ENCODE measurements at places on chromosomes 1 and 21.

DNA sequence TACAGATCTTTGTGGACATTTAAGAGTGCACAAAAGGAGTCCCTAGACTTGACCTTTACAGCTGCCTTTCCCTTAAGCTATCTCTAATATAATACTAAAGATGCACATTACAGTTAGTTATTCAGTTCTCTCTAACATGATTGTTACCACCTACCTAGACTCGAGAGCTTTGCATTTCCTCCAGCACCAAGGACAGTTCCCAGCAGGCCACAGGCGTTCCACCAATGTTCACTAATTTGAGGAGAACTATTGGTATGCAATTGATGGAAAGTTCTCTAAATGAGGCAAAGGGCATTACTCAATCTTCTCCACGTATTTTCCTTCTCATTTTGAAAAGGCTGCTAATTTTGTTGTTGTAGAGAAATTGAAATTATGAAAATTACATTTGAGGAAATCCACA is 5.4 kb upstream of the NTNG1 start:
- no peak for DNase-seq

GRCh38 chr1:199688133-199688676 is 339.3 kb upstream of the NR5A2 start:
- DNase-seq, result no peak

- no peak for DNase-seq
Observed at GRCh38 chr1:8816831-8817411, 519 bp downstream of the RERE start.

GRCh38 chr1:230713915-230714764 is at the start of gene AGT:
AGT (minus strand) TSS chr1:230714122; CDS start chr1:230710823, 3,299 bp downstream.
- no peak for DNase-seq

DNA sequence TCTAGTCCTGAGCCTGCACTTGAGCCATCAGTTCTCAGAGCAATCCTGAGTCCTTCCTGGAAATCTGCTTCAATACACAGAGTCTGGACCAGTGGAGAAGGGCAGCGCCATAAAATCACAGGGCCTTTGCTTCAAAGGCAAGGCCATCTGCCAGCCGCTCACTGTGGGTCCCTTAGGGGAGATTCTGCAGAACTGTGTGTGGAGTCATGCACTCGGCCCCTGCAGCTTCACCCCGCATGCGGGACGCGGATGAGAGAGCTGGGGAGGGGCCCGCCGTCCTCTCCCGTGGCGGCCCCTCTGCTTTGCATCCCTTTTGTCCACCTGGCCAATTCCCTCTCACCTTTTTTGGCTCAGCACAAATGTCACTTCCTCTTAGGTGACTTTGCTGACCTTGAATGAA is 311.2 kb upstream of the VAMP3 start:
- DNase-seq, result no peak

DNA sequence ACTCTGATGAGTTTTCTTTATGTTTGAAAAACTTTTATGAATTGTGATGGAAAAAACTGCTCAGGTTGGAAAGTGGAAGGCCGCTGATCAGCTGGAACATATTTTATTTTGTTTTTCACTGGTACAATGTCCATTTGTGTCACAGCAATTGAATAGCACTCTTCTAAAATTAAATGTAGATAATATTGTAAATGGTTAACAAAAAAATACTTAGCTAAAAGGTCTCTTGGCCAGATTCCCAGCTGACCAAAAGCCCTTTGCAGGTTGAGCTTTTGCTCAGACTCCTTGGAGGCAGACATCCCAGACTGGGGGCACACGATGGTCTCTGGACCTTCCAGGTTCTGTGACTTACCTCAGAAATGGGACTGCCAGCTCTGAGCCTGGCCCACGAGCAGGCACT is 26.3 kb downstream of the SAMD13 start:
- no peak for DNase-seq

- DNase-seq, result no peak
Observed at GRCh38 chr1:163130225-163130856, 61.2 kb downstream of the RGS4 start.

DNA sequence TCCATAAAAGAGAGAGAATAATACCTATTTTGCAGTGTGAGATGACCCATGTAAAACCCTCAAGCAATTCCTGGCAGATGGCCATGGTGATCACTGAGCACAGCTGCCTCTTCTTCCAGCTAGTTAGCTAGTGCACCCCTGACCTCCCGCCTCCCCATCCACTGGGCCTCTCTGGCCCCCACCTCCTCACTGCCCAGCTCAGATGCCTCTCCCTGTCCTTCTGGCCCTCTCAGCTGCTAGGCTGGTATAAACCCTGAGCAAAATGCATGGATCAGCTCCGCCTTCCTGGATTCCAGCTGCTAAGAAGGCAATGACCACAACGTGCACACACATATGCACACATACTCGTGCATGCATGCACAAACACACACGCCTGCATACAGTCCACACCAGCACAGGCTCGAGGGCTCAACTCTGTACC is 117.2 kb downstream of the DMRTB1 start:
- DNase-seq, result no peak

DNA sequence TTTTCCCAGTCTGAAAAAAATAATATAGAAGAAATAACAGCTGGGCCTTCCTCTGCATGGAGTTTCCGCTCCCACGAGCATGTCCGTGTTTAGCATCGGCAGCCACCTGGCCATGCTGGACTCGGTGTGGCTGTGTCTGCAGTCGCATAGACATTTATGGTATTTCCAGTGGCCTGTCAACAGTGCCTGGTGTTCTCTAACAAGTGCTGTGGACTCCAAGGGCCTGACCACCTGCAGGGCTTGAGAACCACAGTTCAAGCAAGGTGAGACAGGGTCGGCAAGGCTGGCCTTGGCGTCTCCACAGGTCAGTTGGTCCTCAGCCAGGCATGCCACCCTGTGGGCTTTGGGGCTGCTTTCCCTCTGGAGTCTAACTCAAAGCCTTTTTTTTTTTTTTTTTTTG is 124.8 kb downstream of the PGBD5 start:
- no peak for DNase-seq

GRCh38 chr1:207825719-207826556 is 74.1 kb downstream of the CD46 start:
- peak; percentile 47 for DNase-seq

DNA sequence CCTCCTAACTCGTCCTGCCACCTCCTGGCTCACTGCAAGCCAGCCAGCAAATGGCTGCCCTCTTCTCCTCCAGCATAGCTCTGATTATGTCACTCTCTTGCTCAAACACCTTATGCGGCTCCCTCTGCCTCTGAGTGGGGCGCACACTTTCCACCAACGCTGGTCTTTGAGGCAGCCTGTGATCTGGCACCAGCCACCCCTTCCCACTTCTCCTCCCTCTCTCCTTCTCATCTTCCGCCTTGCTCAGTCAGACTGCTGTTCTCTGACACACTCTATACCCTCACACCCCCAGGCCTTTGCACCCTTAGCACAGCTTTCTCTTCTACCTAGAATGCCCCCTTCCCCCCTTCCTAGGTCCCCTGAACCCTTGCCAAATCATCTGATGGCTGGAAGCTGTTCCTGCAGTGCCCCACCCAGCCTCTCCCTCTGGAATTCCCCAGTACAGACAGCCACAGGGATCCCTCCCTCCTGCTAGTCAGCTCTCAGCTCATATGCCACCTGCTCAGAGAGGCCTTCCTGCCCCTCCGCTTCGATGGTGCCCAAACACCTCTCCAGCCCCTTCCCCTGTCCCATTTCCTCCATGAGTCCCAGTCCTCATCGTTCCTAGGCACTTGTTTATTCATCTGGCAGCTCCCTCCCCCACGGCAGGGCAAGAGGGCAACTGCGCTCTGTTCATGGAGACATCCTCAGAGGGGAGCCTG is 21.7 kb upstream of the PEF1 start:
- no peak for DNase-seq

GRCh38 chr21:39029086-39029755 is 154.0 kb downstream of the PSMG1 start:
- no peak for DNase-seq

DNA sequence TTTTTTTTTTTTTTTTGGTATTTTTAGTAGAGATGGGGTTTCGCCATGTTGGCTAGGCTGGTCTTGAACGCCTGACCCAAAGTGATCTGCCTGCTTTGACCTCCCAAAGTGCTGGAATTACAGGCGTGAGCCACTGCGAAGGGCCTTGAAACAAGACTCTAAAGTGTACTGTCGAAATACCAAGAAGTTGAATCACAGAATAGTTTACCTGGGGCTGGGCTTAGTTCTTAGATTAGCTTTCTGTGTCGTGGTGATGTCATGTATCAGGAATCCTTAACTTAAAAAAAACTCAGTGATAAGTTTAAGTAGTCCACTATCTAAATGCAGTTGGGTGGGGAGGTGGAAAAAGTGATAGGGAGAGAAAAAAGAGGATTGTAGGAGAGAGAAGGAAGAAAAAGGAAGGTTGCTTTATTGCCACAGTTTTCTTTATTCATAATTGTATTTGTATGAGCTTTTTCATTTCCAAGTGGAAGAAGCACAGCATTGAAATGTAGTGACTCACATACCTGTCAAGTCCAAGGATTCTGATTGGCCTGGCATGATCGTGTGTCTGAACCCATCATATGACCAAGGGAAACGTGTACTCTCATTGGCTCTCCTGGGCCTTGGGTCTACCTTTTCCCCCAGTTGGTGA is 13.4 kb downstream of the ITSN1 start:
- no peak for DNase-seq

DNA sequence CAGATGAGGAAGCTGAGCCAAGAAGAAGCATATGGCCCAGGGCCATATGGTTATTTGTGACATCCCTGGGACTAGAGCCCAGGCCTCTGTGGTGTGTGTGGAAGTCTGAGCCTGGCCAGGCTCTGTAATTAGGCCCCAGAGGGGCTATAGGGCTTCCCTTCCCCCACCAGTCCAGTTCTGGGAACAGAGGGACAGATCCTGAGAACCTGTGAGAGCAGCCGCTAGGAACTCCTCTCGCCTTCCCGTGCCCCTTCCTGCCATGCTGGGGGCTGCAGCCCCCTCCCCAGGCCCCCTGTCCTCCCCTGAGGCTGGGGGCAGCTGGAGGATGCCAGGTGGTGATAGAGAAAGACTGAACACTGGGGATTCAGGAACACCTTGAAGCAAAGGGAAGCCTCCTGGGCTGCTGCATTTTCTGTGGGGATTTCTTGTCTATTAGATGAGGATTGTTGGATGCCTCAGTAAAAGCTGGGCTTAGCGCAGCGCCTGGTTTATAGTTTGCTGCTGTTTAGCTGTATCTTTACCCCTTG is 33.3 kb downstream of the COQ8A start:
- DNase-seq, result no peak

- no peak for DNase-seq
Observed at GRCh38 chr1:60841116-60842046, 241.0 kb upstream of the NFIA start.

DNA sequence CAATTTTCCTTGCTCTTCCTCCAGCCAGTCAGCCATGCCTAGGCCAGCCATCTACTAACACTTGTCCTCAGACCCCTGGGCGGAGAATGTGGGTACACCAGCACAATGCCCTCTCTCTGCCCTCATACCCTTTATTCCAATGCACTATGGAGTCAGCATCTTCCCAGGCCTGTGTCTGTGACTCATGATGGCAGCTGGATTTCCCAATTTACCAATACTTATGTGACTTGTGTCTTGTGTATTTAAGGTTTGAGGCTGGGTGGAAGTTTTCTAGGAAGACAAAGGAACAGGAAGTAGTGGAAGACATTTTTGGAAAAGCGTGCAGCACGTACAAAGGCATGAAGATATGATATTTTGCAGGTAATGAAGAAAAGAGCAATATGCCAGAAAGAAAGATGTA is 114.3 kb downstream of the NMNAT2 start:
- no peak for DNase-seq

- no peak for DNase-seq
Observed at GRCh38 chr21:30577766-30578165, 12.4 kb downstream of the KRTAP22-2 start.

GRCh38 chr21:27761623-27762022 is 794.7 kb upstream of the ADAMTS5 start:
- no peak for DNase-seq

GRCh38 chr1:31585736-31586365 is 9.5 kb downstream of the TINAGL1 start:
- DNase-seq, result no peak

GRCh38 chr1:79496129-79496528 is 489.6 kb upstream of the ADGRL4 start:
- no peak for DNase-seq

DNA sequence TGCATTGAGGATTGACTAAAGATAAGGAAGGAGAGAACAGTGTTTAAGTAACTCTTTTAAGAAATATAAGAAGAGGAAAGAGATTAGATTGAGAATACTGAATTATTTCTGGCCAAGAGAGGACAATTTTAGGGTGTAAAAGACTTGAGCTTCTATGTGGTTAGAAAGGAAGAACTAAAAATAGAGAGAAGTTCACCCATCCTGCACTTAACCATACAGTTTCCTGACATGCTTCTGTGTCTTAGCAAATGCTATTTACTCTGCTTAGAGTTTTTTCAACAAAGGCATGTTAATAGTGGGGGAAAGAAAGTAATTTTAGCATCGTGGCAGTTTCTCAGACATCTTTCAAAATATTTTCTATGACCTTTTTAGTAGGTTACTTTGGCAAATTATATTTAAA is 122.8 kb upstream of the GPR52 start:
- no peak for DNase-seq

GRCh38 chr1:11719313-11720032 is 16.5 kb upstream of the AGTRAP start:
- peak; percentile 77 for DNase-seq

- no peak for DNase-seq
Observed at GRCh38 chr21:40049031-40049930, 182.0 kb downstream of the PCP4 start.

- no peak for DNase-seq
Observed at GRCh38 chr1:21285055-21285372, 5.2 kb downstream of the ECE1 start.

GRCh38 chr1:57254022-57254421 is 169.8 kb downstream of the DAB1 start:
- no peak for DNase-seq

DNA sequence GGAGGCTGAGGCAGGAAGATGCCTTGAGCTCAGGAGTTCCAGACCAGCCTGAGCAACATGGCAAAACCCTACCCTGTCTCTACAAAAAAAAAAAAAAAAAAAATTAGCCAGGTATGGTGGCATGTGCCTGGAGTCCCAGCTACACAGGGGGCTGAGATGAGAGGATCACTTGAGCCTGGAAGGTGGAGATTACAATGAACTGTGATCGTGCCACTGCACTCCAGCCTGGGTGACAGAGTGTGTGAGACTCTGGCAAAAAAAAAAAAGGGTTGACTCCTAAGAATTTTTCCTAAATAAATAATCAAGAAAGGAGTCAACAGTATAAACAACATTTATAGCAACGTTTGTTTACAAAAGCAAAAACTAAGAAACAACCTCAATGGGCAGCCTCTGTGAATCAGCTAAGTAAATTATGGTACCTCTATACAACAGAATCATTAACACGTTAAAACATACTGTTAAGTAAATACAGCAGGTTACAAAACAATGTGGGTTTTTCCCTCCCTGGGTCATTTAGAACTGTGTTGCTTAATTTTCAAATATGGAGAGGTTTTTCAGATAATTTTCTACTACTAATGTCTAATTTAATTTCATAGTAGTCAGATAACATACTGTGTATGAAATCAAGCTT is 56.8 kb downstream of the SLC30A10 start:
- no peak for DNase-seq

GRCh38 chr1:34874296-34874952 is 14.9 kb upstream of the SMIM12 start:
- no peak for DNase-seq
